A375 (cell line): ENCODE measurements at places on chromosomes 6 and 20. TPM values are rescaled to one million over a fixed set of nuclear protein-coding genes. Genes with fewer than 3 reads are reported as not detected.

The RALGAPB gene
- 18.6 and 21.8 TPM in 2 replicates for total RNA-seq

The ELOVL2 gene
- 0.24 and 0.30 TPM in 2 replicates for total RNA-seq

The GPR6 gene
- total RNA-seq = not detected in 2 replicates

The TMEM170B gene
- total RNA-seq = 0.57 and 0.80 TPM in 2 replicates

The RAET1L gene
- 0.08 TPM in 1 of 2 replicates, not detected in the other for total RNA-seq

The FAM83C gene
- total RNA-seq = 0.11 TPM in 1 of 2 replicates, not detected in the other

The ITPR3 gene
- 35.4 and 35.8 TPM in 2 replicates for total RNA-seq

The CST2 gene
- 1.9 TPM in 1 of 2 replicates, not detected in the other for total RNA-seq

The POPDC3 gene
- total RNA-seq = 30.0 and 40.5 TPM in 2 replicates

The FKBP1C gene
- total RNA-seq = 0.11 TPM in 2 replicates

The FAXC gene
- total RNA-seq = 2.8 and 5.2 TPM in 2 replicates

The GPLD1 gene
- total RNA-seq = 0.34 and 1.4 TPM in 2 replicates

The KHDRBS2 gene
- total RNA-seq = 0.08 and 0.45 TPM in 2 replicates

The ADTRP gene
- total RNA-seq = 1.1 and 1.4 TPM in 2 replicates

The IMPG1 gene
- total RNA-seq = not detected in 2 replicates
